ENCODE measurements at places on chromosomes 16 and 17.

DNA sequence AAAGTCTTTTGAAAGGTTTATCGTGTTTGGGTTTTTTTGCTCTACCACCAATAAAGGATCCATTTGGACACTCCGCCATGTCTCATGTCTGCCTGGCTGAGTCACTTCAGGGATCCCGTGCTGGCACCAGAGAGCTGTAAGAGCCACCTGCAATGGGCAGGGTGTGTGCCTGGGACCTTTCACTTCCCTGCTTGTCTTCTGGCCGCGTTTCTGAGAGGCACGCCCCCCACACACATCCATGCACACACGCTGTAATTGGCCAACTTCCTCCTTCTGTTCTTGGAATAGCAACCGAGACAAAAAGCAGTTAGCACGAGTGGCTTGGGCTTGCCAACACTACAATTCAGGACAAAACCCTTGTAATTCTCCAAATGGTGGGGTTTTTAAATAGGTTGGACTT, 9.8 kb upstream of the SOST start:
- no peak for DNase-seq

GRCh38 chr17:62693616-62694409, 66.3 kb downstream of the MRC2 start:
- DNase-seq = no peak

GRCh38 chr17:43226393-43226792, 2.0 kb downstream of the CCDC200 start:
- DNase-seq = peak; percentile 10

- DNase-seq = peak; percentile 89
Observed at GRCh38 chr17:8965394-8966168, at the start of gene PIK3R5. Gene PIK3R5 (minus strand): TSS chr17:8965707. CDS start chr17:8911494, 54,213 bp downstream.

DNA sequence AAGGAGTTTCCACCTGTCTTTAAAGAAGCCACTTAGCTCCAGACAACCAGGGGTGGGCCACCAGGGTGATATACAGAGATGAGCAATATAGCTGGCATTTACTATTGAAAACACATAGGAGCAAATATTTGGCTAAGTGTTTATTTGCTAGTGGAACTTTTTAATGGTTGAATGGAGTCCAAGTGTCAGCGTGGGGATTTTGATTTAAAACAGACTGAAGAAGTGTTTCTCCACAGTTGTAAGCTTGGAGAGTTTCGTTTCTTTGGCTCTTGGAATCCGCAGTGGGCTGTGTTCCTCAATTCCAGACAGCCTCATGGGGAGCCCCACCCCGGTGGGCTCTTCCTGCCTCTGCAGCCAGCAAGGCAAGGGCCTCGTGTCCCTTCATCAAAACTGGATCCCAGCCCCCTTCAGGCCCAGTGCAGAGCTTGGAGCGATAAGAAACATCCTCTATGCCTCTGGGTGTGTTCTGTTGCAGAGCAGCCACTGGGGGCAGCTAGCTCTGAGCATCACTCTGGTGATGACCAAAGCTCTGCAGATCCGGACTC, 36.1 kb downstream of the NOG start:
- no peak for DNase-seq

DNA sequence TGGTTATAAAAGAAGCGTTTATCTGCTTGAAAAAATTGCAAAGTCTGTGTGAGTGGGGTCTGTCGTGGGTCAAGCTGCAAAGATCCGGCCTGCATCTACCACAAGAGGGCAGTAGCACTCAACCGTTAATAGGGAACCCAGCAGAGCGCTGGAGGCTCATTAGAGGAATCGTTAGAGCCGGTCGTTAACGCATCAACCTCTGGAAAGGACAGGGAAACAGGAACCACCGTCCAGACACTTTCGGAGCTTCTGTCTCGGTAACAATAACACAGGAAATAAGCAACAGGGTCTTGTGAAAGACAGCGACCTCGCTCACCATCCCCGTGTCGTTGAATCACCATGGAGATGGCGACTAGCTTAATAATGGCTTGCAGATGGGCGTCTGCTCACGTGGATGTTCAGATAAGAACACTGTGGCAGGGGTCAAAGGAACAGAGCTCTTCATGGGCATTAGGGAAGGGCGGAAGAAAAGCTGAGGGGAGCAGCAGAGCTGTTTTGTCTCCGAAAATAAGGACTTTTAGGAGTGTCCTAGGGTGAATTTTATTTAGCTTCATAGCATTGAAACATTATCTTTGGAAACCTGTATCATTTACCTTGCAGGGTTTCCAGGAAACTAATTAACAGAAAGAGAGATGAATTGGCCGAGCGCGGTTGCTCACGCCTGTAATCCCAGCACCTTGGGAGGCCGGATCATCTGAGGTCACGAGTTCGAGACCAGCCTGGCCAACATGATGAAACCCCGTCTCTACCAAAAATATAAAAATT, 11.9 kb upstream of the NSRP1 start:
- peak; percentile 79 for DNase-seq

- peak; percentile 80 for DNase-seq
Observed at GRCh38 chr17:79803997-79804855, 7.3 kb upstream of the CBX8 start.

GRCh38 chr17:69012895-69013805, 47.6 kb downstream of the ABCA9 start:
- no peak for DNase-seq

GRCh38 chr16:4124535-4125294, 8.5 kb upstream of the ADCY9 start:
- no peak for DNase-seq

DNA sequence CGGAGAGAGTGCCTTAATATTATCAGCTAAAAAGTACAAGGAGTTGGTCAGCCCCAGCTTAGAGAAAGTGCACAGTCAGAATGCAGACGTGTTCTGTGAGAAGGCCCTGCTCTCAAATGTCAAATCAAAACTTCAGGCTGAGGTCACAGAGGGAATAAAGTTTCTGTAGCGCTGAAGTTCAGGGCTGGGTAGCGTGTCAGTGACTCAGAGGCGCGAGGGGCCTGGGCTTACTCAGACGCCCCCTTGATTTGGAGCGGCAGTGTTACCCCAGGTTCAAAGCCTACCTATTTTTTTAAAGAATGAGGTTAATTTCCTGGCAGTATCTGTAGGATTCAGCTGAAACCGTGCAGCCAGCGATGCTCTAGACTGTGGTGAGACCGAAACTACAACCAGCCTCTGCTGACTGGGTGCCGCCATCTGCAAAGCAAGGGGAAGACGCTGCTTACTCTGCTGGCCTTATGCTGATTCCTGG, 4.8 kb downstream of the CIAO3 start:
- peak; percentile 79 for DNase-seq

All from activated CD8-positive, alpha-beta memory T cell treated with anti-CD3 and anti-CD28 coated beads, Interleukin-2, amount 50 U/mL, for 48 hours (primary cell).